ENCODE measurements at places on chromosomes 2 and 18.
A peak's percentile ranks its signal among the peaks of the same experiment; 100 is the strongest.

- DNase-seq: no peak
Measured at GRCh38 chr2:150474326-150475074, 13.0 kb downstream of the RND3 start.

- DNase-seq: no peak
Measured at GRCh38 chr18:37889963-37890362, 324.4 kb upstream of the CELF4 start.

DNA sequence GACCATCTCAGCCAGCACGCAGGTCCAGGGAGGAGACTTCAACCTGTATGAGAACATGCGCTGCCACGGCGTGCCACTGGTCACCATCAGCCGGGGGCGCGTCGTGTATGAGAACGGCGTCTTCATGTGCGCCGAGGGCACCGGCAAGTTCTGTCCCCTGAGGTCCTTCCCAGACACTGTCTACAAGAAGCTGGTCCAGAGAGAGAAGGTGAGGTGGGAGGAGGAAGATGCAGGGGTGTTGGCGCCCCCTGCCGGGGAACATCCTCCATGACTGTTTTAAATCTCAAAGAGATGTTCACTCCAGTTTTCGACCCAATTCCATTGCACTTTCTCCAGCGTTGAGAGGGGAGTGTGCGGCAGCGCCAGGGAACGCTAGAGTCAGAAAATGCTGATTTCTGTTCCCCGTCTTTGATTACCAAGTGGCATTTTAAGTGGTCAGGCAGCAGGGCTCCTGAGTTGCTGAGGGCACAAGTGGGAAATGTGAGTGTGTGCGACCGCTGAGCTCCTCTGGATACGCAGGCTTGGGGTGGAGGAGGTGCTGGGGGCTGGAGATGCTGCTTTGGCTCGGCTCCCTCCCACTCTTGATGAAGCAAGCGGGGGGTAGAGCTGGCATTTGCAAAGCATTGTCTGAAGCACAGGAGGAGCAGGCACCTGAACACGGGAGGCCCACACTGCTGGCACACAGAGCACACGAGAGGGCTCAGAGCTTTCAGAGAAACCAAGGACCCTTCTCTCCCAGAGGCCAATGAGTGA lies 27.7 kb upstream of the MAPRE3 start:
- DNase-seq: peak; percentile 1

GRCh38 chr18:61832858-61833257 lies 59.9 kb downstream of the RNF152 start:
- no peak for DNase-seq

DNA sequence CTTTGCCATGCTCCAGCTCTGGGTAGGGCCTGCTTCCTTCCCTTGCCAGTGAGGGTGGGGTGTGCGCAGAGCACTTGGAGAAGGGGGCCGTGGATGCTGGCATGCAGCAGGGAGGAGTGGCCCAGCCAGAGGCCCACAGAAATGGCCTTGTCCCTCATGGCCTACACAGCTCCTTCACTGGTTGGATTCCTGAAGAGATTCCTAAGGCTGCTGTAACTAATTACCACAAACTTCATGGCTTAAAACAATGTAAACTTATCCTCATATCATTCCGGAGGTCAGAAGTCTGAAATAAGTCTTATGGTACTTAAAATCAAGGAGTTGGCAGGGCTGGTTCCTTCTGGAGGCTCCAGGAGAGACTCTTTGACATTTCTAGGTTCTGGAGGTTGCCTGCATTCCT lies 195.2 kb downstream of the GLI2 start:
- no peak for DNase-seq

GRCh38 chr18:68299906-68300305 lies 415.0 kb downstream of the TMX3 start:
- DNase-seq: no peak

GRCh38 chr18:79472946-79473345 lies 77.2 kb downstream of the NFATC1 start:
- no peak for DNase-seq

DNA sequence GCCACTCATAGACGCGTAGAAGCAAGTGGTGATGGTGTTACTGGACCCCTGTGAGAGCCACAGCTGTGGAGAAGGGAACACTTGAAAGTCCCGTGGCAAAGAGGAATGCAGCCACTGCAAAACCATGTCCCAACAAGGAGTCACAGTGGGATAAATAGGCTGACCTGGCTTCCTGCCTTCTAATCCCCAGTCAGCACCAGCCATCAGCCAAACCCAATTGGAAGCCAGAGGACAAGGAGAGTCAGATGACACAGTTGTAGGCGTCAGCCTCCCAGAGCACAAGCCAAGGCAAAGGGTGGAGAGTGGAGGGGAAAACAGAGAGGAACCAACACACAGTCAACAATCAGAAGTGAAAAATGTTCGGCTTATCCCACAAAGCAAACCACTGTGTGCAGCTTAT lies 5.5 kb upstream of the CYBRD1 start:
- no peak for DNase-seq

Measured in cerebellar nuclear complex (tissue), 1 donor.